ENCODE measurements at places on chromosomes 7 and 10.

DNA sequence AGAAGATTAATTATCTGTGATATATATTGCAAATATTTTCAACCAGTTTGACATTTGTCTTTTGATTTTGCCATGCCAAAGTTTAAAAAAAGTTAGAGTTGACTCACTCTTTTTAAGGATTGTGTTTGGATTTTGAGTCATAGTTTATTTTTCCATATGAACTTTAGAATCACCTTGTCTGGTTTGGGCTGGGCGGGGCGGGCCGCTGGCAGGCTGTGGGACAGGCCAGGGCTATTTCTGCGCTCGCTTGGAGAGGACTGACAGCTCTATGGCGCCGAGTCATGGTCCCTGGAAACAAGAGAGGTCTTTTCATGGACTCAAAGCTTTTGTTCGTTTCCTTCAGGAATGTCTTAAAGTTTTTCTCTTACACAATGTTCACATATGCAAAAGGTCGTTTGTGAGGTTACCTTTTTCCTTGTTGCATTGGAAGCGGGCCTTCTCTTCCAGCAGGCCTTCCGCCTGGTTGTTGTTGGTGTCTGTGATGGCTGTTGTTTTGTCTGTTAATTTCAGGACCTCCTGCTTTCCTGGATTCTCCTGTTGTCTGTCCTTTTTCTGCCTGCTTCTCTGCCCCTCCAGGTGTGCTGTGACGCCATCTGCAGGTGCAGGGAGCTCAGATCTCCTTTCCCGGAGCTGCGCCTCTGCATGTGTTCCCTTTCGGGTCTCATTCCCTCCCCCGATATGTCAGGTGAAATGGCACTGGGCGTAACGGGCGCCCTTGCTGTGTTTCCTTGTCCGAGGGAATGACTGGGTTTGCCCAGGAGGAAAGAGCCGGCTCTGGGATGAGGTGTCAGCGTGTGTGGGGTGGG, 53.8 kb downstream of the INPP5A start:
- peak; percentile 86 for DNase-seq

- no peak for DNase-seq
Measured at GRCh38 chr7:131250331-131250730, 77.3 kb upstream of the MKLN1 start.

DNA sequence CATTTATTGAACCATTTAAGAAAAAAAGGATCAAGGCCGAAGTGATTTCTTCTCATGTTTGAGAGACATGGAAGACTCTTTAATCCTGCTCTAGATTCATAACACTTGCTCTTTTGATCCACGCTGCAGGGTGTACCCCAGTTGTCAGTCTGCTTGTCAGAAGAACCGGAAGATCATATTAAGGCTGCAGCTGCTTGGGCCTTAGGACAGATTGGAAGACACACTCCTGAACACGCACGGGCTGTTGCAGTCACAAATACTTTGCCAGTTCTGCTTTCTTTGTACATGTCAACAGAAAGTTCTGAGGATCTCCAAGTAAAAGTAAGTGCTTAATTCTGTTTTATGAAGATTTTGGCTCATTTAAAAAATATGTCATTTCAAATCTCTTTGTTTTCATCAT, 46.3 kb downstream of the SPAG6 start:
- no peak for DNase-seq

DNA sequence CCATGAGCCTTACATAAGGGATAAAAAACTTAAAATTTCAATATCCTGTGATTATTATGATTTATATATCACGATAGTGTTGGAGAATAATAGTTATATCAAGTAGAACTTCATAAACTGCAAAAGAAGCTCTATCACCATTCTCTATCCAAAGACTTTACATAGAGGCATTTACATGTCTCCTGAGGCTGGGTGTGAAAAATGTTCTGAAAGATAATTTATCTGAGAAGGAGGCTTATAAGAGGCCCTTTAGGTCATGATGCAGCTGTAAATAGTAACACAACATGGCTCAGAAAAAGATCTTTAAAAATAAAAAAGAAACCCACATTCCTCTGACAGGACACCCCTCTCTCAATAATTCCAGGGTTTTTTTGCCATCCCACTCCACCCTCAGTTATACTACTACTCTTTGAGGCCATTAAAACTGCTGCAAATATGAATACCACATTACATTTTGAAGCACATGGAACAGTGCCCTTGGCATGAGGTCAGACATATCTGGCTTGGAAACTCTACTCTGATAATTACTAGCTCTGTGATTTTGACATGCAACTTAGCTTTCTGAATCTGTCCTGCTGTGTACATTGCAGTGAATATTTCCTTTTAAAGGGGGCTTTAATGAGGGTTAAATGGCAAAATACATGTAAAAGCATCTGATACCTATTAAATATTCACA, 55.5 kb downstream of the SLC16A12 start:
- DNase-seq: no peak

GRCh38 chr10:1968257-1969033, 231.1 kb upstream of the ADARB2 start:
- no peak for DNase-seq
